Natural killer cell (primary cell): ENCODE measurements at places on chromosomes 16 and 17.

GRCh38 chr16:31507617-31507928 lies 618 bp downstream of the RUSF1 start:
- H3K27ac ChIP-seq: peak overlapping the region; percentile 87
- no peaks in the 10 kb centered on the region for H3K36me3 ChIP-seq
- DNase-seq: no peak
- H3K27me3 ChIP-seq: no peaks in the 10 kb centered on the region
- peaks cover 27% of the 10 kb centered on the region for H3K4me1 ChIP-seq

GRCh38 chr17:39238311-39238972 lies 12.7 kb upstream of the STAC2 start:
- peak; percentile 95 for DNase-seq
- H3K4me1 ChIP-seq: peaks cover 28% of the 10 kb centered on the region
- H3K27me3 ChIP-seq: no peaks in the 10 kb centered on the region
- peak overlapping the region; percentile 4 for H3K4me3 ChIP-seq
- no peaks in the 10 kb centered on the region for H3K36me3 ChIP-seq

GRCh38 chr17:11701911-11702310 lies 103.6 kb downstream of the DNAH9 start:
- no peak overlapping the region for H3K27ac ChIP-seq
- DNase-seq: no peak
- no peak overlapping the region for H3K4me3 ChIP-seq
- H3K27me3 ChIP-seq: no peaks in the 10 kb centered on the region
- no peaks in the 10 kb centered on the region for H3K36me3 ChIP-seq
- H3K4me1 ChIP-seq: no peaks in the 10 kb centered on the region

- peaks cover 95% of the 10 kb centered on the region for H3K4me1 ChIP-seq
- no peak overlapping the region for H3K4me3 ChIP-seq
- no peak overlapping the region for H3K27ac ChIP-seq
- no peak for DNase-seq
- peaks cover 9% of the 10 kb centered on the region for H3K36me3 ChIP-seq
These were observed 7.6 kb downstream of the ZFPM1 start for GRCh38 chr16:88460496-88461330.

GRCh38 chr16:4574919-4575705 lies 19.0 kb downstream of the C16orf96 start:
- no peak overlapping the region for H3K27ac ChIP-seq
- no peaks in the 10 kb centered on the region for H3K36me3 ChIP-seq
- H3K4me1 ChIP-seq: peaks cover 7% of the 10 kb centered on the region
- no peak overlapping the region for H3K4me3 ChIP-seq
- H3K27me3 ChIP-seq: no peaks in the 10 kb centered on the region
- DNase-seq: peak; percentile 10
